Hematopoietic multipotent progenitor cell treated with erythropoietin and hydrocortisone succinate and interleukin-3 and kit ligand, for 17 days (in vitro differentiated cells): ENCODE measurements at places on chromosomes 3 and 15.

- DNase-seq: no peak
Observed at GRCh38 chr15:68441045-68441743, 9.2 kb upstream of the ITGA11 start.

DNA sequence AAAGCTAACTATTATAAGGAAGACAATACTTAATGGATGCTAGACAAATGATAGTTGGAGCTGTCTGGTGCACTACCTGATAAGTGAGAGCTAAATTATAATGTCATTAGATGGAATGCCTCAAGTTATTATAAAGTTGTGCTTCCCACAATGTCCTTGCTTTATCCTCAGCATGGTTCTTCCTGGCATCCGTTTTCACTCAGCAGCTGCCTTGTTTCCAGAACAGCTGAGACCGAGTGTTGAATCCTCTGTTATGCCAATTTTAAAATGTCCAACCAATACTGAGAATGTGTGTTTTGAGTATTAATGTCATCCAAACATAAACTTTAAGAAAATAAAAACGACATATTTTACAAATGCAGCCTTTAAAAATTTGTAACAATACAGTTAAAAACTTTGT, 286.7 kb upstream of the SOX2 start:
- no peak for DNase-seq

GRCh38 chr15:63218100-63218808, 28.8 kb downstream of the RAB8B start:
- no peak for DNase-seq

DNA sequence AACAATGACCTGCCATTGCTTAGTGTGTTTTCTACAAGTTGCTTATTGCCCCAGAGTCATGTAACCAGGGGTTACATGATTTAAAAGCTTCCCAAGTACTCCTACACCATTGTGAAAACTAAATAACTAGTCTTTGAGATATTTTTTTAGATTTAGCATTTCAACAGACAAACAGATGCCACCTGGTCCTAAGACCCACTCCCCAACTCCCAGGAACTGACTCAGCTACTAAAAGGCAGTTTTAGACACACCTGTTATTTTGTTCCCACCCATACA, 28.1 kb upstream of the KBTBD12 start:
- DNase-seq: no peak

GRCh38 chr3:33420966-33421365, 19.2 kb downstream of the UBP1 start:
- DNase-seq: no peak
